ENCODE measurements at places on chromosomes 16 and 17.
A peak's percentile ranks its signal among the peaks of the same experiment; 100 is the strongest.

DNA sequence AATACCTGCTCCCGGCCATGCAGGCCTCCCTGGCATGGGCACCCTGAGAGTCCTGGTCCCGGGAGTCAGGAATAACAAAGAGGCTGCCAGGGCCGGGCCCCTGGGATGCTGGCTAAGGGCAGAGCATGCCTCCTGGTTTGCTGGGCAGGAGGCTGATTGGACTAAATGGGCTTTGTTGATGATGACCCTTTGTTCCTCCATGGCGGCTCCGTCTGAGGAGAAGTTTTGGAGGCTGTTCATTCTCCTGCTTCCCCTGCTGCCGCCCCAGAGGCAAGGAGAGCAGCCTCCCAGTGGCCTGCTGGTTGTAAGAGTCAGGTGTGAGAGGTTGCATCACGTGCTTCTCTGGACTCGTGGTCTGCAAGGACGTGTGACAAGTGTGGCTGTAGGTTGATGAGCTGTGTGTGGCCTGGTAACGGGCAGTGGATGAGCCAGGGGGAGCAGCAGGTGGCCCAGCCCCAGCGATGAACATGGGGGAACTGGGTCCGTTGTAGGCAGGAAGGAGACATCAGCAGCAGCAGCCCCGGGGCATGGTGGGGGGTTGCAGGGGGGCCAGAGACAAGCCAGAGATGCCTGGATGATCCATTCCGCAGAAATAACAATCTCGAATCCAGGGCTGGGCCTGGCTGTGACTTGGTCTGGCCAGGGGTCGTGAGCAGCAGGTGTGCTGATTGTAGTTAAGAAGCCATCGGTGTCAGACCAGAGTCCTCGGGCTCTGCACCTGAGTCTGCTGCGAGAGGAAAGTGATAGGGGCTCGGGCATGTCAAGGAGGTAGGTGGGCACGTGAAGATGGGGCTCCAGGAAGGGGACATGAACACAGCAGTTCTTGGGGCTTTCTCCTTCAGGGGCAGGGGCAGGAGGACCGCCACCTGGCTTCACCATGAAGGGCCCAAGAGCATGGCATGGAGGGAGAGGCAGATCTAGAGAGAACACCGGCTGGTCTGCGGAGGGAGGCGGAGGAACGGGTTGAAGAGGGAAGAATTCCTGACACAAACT, 101.4 kb downstream of the TNFRSF13B start:
- no peak for DNase-seq

DNA sequence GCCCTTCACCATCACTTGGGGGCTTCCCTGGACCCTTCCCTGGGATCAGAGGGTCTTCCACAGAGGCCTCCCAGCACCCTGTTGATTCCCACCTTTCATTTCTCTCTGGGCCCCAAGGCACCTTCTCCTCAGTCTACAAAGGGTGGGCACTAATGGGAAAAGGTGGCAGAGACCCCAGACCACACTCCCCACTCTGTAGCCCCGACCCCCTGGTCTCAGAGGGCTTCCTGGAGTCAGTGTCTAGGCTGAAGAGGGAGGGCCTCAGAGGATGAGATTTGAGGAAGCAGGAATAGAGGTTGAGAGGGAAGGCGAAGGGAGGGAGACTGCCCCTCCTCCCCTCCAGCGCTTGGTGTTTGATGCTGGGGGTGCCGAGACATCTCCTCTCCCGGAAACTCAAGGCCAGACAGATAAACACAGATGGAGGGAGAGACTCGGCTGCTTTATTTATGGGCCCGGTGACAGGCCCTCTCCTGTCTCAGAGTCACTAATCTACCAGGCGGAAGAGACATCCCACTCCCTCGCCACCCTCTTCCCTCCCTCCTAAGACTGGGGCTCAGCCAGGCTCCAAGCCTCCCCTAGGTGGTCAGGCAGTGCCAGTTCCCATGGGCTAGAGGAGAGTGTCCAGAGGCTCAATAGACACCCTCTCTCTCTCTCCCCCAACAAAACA, 18.5 kb upstream of the SP2 start:
- DNase-seq, result no peak

DNA sequence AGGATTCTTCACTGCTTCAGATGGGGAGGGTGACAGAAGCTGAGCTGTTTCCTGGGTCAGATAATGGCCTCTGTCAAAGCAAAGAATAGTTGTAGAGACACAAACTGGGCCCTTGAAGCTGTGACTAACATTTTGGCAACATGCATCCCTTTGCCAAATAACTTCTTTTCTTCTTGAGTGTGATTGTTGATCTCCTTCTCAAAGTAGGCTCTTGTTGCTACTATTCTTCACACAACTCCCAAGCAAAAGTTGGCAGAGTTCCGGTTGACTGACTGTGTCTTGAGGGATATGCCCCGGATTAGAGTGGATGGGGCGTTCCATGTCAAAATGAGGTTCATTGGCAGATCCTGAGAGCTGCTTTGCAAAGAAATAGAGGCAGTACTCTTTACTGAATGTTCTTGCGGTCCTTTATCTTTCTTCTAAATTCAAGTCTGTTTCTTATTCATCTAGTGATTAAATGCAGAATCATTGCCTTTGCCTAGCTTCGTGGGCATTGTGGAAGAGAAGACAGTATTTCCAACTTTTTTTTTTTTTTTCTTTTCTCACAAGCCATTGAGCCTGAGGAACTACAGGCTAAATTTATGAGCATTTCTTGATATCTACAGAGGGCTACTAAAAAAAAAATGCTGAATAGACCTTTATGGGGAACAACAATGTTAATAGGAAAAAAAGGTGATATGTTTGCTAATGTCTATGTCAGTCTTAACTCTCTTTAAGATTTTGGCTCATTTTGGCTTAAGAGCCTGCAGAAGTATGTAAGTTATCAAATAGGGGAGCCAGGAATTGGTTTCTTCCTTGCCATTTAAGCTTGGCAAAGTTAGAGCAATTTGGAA, 5.8 kb downstream of the WIPF2 start:
- no peak for DNase-seq

- no peak for DNase-seq
Measured at GRCh38 chr17:32520104-32520701, 33.4 kb downstream of the CDK5R1 start.

GRCh38 chr17:81814748-81815645, 11.0 kb downstream of the GCGR start:
- no peak for DNase-seq

- no peak for DNase-seq
Measured at GRCh38 chr17:73071066-73071999, 21.2 kb downstream of the SLC39A11 start.

DNA sequence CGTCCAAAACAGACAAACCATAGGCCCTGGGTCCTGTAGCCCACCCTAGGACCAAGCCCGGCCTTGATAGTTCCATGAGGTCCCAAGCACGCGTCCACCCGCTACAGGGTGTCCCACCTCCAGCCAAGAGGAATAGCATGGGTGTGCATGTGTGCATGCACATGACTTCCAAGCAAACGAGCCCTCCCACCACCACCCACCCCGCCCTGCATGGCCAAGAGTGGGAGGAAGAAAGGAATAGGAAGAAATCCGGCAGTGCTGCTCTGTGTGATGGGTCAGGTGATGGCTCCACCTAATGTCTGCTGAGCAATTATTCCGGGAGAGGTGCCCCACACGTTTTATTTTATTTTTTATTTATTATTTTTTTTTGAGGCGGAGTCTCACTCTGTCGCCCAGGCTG, 184.6 kb downstream of the ZNF423 start:
- DNase-seq, result no peak

DNA sequence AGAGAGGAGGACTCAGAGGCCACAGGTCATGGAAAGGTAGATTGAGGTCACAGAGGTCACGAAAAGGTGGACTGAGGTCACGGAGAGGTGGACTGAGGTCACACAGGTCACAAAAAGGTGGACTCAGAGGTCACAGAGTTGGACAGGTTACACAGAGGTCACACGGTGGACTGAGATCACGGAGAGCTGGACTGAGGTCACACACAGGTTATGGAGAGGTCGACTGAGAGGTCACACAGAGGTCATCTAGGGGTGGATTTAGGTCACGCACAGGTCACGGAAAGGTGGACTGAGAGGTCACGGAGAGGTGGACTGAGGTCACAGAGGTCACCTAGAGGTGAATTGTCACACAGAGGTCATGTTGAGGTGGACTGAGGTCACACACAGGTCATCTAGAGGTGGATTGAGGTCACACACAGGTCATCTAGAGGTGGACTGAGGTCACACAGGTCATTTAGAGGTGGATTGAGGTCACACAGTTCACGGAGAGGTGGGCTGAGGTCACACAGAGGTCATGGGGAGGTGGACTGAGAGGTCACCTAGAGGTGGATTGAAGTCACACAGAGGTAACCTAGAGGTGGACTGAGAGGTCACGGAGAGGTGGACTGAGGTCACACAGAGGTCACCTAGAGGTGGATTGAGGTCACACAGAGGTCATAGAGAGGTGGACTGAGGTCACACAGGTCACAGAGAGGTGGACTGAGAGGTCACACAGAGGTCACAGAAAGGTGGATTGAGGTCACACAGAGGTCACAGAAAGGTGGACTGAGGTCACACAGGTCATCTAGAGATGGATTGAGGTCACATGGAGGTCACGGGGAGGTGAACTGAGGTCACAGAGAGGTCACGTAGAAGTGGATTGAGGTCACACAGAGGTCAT, 26.7 kb upstream of the JPT2 start:
- DNase-seq, result no peak

DNA sequence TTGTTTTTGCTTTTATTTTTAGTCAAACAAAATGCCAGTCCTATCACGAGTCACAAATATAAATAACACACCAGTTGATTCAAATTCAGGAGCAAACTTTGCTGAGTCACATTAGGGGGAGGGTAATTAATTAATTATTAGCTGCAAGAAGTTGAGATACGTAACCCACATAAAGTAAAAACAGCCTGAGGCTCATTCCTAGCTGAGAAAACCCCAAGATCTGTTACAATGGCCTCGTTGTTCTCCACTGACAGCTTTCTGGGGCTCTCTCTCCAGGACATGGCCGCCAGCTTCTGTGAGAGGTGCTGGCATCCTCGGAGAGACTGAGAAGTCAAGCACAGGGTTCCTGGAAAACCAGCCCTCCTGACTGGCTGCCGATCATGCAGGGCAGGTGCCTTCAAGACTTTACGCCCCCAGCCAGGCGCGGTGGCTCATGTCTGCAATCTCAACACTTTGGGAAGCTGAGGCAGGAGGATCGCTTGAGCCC, 11.1 kb downstream of the RAB40B start:
- no peak for DNase-seq

DNA sequence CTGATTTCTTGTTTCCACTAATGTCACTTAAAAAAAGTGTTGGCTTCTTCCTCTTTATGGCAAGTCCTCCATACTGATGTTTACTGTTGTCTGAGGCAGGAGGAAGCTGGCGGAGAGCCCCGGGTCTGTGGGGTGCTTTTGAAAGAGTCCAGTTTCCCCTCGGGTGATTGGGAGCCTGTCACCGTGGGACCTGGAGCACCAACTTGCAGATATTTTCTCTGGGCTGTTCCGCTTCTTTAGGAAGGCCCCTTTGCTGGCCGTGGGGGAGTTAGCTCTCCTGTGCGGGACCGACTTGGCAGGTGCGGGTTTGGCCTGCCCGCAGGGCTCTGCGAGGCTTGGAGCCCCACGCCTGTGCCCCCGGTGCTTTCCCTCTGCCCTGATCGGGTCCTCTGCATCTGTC, 3.1 kb downstream of the BANP start:
- DNase-seq, result no peak

DNA sequence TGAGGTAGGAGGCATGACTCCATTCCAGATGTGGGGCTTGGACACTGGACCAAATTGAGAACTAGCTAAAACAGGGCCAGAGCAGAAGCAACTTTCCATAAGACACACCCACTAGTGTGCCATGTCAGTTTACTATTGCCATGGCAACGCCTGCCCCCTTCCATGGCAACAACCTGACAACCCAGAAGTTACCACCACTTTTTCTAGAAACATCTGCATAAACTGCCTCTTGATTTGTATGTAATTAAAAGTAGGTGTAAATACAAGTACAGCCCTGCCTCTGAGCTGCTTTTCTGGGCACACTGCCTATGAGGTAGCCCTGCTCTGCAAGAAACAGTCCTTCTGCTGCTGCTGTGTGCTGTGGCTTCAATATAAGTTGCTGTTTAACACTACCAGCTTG, 19.5 kb upstream of the SCNN1B start:
- DNase-seq, result peak; percentile 60

- DNase-seq, result no peak
Measured at GRCh38 chr16:86307514-86307903, 202.8 kb upstream of the FOXF1 start.

GRCh38 chr17:50831471-50831928, 3.9 kb upstream of the WFIKKN2 start:
- no peak for DNase-seq

DNA sequence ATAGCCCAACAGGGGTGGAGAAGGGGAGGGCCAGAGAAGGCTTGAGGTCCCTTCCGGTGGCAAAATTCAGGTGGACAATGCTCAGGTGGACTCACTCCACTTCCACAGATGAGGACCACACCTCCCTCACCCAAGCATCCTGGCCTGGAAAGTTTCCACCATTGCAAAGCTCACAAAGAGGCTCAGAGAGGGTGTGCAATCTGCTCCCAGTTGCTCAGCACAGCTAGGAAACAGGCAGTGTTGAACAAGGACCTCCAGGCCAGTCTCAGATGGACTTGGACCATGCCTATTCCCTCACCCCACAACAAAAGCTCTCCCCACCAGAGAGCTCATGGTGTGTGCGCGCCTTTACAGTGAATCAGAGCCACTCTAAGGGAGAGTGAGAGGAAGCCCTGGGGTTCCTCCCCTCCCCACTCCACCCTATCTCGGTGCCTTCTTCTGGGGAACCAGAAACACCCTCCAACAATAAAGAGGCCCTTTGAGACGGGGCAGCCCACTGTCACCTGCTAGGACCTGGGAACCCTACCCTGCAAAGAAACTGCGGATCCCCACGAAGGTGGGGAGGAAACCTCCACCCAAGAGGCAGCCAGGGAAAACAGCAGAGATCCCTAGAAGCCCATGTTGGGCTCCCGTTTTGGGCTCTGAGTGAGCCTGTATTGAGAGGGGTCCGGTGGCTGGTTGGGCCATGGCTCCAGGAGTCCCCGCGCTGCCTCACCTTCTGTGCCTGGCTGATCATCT, 1.6 kb downstream of the FAM83G start:
- no peak for DNase-seq

DNA sequence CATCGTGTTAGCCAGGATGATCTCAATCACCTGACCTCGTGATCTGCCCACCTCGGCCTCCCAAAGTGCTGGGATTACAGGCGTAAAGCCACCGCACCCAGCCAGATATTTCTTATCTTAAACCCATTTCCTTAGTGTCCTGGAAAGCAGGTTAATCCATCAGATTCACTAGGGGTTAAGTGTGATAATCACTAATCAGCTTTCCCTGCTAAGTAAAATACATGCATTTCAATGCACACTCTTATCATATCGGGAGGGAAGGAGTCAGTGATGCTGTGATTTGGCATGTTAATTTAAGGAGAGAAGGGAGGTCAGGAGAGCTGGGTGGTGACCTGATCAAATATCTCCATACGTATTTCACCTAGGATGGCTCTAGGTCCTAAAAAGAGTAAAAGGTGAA, 29.1 kb downstream of the STAT3 start:
- no peak for DNase-seq

DNA sequence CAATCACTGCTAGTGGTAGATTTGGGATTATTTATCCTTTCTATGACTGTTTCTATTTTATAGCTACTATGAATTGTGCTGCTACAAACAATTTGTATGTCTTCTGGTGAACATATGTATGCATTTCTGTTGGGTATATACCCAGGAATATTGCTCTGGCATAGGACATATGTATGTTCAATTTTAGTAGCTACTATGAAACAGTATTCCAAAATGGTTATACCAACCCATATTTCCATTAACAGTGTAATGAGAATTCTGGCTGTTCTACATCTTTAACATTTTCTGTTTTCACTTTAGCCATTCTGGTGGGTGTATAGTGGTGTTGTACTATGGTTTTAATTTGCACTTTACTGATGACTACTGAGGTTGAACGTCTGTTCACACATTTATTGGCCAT, 57.6 kb upstream of the NACA2 start:
- no peak for DNase-seq

- no peak for DNase-seq
Measured at GRCh38 chr17:77742579-77742978, 215.9 kb upstream of the TNRC6C start.

All from NCI-H1694 (cell line).